ENCODE measurements at places on chromosomes 5 and 9. TPM values are rescaled to one million over a fixed set of nuclear protein-coding genes. Genes with fewer than 3 reads are reported as not detected.
A peak's percentile ranks its signal among the peaks of the same experiment; 100 is the strongest.

- DNase-seq = no peak
Observed at GRCh38 chr9:2787065-2787464, 56.8 kb downstream of the PUM3 start.

GRCh38 chr5:107821288-107821687, 150.6 kb upstream of the EFNA5 start:
- no peak for DNase-seq

Gene PCDHA1
- not detected for total RNA-seq

GRCh38 chr5:131104169-131104808, 60.8 kb downstream of the HINT1 start:
- DNase-seq = no peak

Gene CORO2A
- 2.5 TPM for total RNA-seq

DNA sequence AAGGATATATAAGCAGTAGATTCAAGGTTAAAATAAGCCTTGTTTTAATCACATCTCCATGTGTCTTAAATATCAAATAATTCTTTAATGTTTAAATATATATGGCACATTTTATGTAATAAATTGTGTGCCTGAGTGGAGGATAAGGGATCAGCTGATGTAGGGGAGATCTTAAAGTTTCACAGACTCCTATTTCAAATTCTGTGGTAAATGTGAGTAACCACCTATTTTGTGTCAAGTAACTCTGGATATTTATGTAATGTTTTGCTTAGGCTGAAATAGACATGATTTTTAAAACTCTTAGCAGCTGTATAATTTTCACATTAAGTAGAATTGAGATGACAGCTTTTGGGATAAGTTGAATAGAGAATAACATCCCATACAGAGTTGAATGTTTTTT, 41.3 kb upstream of the ITGA2 start:
- DNase-seq = no peak

- no peak for DNase-seq
Observed at GRCh38 chr5:37899037-37899436, 59.2 kb upstream of the GDNF start.

- DNase-seq = peak; percentile 84
Observed at GRCh38 chr9:129285979-129286772, 108.1 kb upstream of the IER5L start.

- no peak for DNase-seq
Observed at GRCh38 chr5:179192185-179192890, 132.2 kb downstream of the ZNF354C start.

Gene PCDHB5
- 1.5 TPM for total RNA-seq

Gene NUTM2G
- not detected for total RNA-seq

Gene APBB3
- total RNA-seq = 21.5 TPM

Gene SAXO1
- not detected for total RNA-seq

DNA sequence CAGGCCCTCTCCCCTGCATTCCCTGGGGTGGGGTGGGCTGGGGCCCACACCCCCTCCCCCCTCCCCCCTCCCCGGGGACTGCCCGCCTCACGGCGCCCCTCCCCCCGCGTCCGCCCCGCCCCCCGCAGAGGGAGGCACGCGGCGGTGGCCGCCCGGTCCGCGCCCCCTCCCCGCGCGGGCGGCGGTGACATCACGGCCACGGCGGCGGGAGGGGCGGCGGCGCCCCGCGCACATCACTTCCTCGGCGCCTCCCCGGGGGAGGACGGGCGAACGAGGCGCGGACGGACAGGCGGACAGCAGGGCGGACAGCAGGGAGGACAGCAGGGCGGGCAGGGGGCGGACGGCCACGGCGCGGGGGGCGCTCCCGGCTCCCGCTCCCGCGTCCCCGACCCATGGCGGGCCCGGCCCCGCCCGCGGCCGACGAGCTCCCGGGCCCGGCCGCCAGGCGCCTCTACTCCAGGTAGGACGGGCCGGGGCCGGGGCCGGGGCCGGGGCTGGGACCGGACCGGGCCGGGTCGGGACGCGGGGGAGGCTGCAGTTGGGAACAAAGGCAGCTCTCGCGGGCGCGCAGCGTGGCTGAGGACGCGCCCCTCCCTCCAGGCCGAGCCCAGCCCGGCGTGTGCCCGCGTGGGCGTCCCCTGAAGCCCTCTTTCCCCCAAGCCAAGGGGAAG, at the start of gene GPSM1:
Gene GPSM1 (plus strand): TSS at position 236 of the 671 bp plus-strand sequence. CDS start 157 bp downstream, at position 393.
- DNase-seq = no peak

DNA sequence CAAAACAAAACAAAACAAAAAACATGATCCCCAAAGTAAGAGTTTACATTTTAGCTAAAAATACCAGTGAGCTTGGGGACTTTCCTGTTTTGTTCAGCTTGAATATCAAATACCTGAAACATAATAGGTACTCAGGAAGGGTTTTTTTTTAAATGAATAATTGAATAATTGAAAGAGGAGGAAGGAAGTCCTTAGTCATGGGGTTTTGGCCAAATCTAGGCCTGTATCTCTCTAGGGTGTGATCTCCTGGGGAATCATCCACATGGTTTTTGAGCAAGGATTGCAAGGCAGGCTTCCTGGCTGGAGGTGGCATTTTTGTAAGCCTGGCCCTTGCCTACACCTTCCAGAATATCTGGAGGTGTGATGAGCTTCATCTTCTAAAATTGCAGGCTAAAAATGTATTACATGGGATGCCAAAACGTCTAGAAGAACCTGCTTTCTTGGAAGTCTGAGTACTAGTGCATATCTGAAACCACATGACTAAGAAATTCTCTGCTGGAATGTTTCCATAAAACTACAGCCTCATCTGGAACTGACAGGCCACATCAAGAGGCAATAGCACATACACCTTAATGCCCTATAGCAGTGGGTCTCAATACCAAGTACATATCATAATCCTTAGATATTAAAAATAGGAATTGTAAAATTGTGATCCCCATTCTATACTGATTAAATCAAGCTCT, 10.4 kb downstream of the C9 start:
- DNase-seq = no peak

Gene LPAR1
- total RNA-seq = 42.6 TPM

DNA sequence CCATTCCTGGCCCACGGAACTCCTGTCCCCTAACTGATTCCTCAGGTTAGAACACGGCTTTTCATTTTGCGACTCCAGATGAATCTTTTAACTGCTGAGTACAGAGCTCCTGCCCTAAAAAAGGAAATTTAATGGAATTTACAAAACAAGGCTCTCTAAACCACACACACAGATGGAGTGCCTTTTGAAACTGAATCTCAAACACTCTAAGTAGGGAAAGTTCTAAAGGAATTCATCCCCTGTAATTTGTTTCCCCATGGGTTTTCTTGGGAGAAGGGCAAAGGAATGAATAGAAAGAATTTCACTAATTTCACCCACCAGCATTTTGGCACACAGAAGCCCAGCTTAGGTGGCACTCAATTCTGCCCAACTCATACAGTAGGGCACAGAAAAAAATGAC, 106.5 kb downstream of the THBS4 start:
- no peak for DNase-seq

DNA sequence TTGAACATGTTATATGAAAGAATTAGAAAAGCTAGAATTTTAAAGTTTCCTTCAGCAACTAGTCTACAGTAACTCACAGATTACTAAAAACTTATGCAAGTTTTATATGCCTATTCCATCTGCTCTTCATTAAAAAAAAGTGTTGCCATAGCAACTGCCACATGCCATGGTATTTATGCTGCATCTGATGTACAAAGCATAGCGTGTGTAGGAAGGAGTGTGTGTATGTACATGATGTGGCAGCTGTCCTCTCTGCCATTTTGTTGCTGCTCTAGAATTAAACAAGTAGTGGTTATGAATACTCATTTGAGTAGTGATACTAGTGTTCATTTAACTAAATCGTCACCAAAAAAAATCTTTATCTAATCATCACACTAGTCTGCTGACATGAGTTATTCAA, 593.5 kb downstream of the CETN3 start:
- no peak for DNase-seq

- no peak for DNase-seq
Observed at GRCh38 chr5:37807015-37807414, 32.8 kb downstream of the GDNF start.

Gene GAS1
- 91.5 TPM for total RNA-seq

DNA sequence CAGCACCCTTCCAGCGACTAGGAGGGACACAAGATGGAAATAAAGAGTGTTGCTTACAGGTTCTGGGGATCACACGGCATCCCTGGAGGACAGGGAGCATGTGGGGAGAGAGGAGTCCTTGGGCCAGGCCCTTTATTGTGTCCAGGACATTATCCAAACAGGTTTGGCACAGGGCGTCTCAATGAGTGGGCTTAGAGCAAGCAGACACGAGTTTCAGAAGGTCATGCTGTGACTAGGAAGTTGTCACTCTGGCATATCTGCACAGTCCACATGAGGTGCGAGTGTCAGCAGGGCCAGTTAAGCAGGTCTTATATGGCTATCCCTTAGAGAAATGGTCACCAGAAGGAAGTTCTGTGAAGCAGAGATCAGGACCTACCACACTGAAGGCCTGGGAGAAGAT, 174.5 kb upstream of the OTULINL start:
- no peak for DNase-seq

Gene C1QTNF3
- total RNA-seq = 2.7 TPM

DNA sequence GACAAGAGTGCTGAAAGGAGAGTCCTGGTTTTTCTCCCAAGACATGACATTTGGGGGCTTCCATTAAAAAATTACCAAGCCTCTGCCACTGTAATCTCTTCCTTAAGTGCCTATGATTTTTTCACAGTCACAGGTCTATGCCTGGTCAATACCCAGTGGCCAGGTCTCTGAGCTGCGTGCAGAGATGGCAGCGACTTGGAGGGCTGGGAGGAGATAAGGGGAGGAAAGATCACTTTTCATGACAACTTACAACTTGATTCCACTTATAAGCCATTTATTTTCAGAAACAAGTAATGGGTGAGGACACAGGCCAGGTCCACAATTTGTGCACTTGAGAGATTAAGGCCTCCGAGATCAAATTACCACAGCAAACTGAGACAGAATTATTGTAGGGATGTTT, 1.9 kb upstream of the PCDHAC2 start:
- no peak for DNase-seq

DNA sequence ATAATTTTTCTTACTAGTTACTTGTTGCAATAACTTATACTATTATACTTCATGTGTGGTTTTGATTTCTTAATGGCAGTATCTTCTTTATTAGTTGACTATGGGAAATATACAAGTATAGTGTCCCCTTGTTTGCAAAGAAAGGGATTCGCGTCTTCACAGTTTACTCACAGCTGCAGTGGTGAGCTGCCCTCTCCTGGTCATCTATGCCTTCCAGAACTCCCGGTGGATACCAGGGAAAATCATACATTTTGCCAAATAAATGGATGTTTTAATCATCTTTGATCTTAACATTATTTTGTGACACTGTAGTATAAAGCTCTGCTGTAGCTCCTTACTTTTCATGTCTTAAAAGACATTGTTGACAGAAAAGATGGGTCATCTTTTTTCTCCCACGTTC, 142.0 kb downstream of the ZCCHC7 start:
- DNase-seq = no peak

Gene ESM1
- total RNA-seq = not detected

GRCh38 chr5:143159031-143159430, 244.5 kb downstream of the NR3C1 start:
- DNase-seq = no peak

- DNase-seq = no peak
Observed at GRCh38 chr9:121686930-121687541, 35.6 kb downstream of the DAB2IP start.

GRCh38 chr5:127804886-127805426, 101.8 kb downstream of the CCDC192 start:
- no peak for DNase-seq

Gene GPR21
- total RNA-seq = 2.0 TPM

GRCh38 chr9:70143394-70144130, 99.9 kb downstream of the MAMDC2 start:
- DNase-seq = no peak

DNA sequence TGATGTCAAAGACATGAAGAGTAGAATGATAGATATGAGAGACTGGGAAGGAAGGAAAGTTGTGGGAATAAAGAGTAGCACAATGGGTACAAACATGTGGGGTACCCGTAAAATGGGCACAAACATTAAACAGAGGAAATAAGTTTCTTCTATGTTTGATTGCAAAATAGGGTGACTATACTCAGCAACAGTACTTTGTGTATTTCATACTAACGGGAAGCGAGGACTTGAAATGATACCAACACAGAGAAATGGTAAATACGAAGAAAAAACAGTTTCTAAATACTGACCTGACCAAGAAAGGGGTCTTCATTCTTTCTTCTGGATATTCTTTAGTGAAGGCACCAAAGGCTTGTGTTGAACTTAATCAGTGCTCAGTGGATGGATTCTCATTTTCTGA, 31.1 kb downstream of the ATP6V0E1 start:
- no peak for DNase-seq

Gene DAB2
- 221 TPM for total RNA-seq

Gene NMUR2
- not detected for total RNA-seq

Gene EIF4EBP3
- total RNA-seq = 22.5 TPM

Gene CCNI2
- total RNA-seq = not detected

Gene CHSY3
- total RNA-seq = 4.8 TPM

Gene SPINK5
- total RNA-seq = 0.45 TPM

- no peak for DNase-seq
Observed at GRCh38 chr9:127567730-127568617, 44.1 kb upstream of the STXBP1 start.

GRCh38 chr9:88751781-88752180, 216.8 kb downstream of the NXNL2 start:
- DNase-seq = no peak

GRCh38 chr9:14205463-14205862, 108.5 kb downstream of the NFIB start:
- no peak for DNase-seq

Gene WDR38
- not detected for total RNA-seq

- no peak for DNase-seq
Observed at GRCh38 chr9:117413346-117414219, 1.3 kb downstream of the ASTN2 start.

DNA sequence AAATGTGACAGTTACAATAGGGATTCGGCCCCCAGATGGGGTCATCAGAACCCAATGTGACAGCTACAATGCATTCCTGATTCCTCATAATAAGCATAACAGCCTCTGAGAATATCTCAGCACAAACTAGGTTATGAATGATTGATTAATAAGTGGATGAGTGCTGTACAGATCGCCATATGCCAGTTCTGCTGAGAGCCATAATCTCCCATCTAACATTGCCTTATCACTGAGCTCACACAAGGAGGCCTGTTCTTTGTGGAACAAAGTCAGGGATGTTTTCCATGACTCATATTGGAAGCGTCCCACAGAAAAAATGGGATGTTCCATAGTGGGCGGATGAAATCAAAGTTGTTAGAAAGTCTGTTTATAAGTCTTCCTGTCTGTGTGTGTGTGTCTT, 89.6 kb downstream of the KIF4B start:
- DNase-seq = no peak

Gene PPIC
- 34.3 TPM for total RNA-seq

DNA sequence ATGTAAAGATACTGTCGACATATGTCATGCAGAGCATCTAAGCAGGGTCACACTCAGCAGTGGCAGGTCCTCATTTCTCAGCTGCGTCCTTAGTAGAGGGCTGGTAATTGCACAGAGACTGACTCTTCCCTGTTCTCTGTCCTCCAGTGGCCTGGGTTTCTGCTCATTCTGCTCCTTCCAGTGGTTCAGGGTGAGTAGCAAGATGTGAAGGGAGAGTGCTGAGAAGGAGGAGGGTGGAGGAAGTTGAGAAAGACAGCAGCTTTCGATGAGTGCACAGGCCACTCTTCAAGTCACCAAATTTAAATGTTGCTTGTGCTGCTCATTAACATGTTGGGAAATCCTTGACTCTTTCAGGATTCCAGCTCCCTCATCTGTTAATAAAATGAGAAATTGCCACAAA, 203.9 kb downstream of the FBXL7 start:
- no peak for DNase-seq
